ENCODE measurements at places on chromosomes 5 and 9.

DNA sequence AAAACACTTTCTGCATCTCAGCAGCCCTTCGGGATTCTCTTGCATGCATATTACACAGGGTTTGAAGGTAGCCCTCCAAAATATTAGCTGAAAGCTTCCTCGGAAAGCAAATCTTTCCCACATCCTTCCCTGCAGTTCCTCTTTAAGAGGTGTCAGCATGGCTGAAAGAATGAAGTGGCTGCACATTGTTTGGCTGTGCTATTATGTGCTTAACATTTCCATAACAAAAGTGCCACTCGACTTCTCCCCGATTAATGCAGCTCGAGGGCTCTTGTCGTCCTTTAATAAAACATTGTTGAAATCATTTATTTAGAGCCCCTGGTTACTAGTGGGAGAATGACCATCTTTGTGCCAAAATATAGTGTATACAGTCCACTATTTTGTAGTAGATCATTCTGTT is 6.5 kb downstream of the GAS1 start:
- DNase-seq: peak; percentile 35

GRCh38 chr9:132235894-132236661 is 74.2 kb downstream of the NTNG2 start:
- peak; percentile 89 for DNase-seq

- DNase-seq: peak; percentile 28
These were observed 37.8 kb downstream of the EBF1 start for GRCh38 chr5:159061834-159062474.

- no peak for DNase-seq
These were observed 96.8 kb upstream of the GNA14 start for GRCh38 chr9:77744841-77745430.

- peak; percentile 27 for DNase-seq
These were observed 1045.6 kb upstream of the WWC1 start for GRCh38 chr5:167245868-167246267.

GRCh38 chr9:132858751-132859150 is 19.3 kb downstream of the AK8 start:
- DNase-seq: no peak

GRCh38 chr5:17269201-17269600 is 51.8 kb downstream of the BASP1 start:
- DNase-seq: no peak

DNA sequence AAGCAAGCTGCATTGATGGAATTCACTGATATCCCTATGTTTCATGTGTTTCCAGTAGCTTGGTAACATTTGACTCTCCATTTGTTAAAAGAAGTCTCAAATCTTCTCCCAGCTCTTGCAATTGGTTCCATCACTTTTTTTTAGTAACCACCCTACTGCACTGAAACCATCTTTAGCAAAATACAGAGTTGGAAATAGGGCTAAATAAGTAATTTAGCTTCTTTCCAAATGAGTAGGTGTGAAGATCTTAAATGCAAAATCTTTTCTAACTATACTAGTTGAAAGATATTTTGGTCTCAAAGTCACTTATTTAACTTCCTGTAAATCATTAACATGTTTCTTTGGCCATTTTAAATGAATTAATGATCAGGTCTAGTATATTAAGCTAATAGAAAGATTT is 138.1 kb downstream of the DIRAS2 start:
- no peak for DNase-seq

DNA sequence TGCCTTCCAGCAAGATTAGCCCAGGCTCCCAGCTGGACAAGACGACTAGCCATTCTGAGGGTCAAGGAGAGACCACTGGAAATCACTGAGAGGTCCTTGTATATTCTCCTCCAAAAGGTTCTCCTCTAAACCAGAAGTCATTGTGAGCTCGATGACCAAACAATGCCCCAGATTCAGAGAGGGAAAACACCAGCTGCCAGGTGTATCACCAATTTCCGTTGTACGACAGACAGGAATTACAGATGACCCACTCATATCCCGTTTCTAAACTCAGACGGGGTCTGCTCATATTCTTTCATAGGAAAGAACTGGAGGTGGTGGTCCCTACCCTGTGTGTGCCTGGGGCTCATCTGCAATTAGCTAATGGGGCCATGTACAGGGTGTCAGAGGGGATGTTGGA is 14.2 kb downstream of the FAXDC2 start:
- no peak for DNase-seq

DNA sequence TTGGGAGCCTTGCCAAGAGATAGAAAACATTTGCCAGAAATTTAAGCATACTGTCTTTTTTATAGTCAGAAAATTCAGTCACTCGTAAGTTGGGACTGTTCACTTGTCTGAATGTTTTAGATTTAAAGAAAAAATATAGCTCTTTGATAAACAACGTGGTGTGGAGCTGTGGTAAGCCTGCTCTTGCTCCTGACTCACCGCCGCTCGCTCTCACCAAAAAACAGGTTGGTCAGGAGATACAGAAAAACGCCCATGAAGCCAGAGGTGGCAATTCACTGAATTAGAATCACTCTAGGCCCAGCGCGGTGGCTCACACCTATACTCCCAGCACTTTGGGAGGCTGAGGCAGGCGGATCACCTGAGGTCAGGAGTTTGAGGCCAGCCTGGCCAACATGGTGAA is 6.2 kb downstream of the LNPEP start:
- no peak for DNase-seq

- no peak for DNase-seq
These were observed 505.3 kb upstream of the ZNF608 start for GRCh38 chr5:125251703-125252102.

GRCh38 chr5:6468104-6468503 is 19.4 kb downstream of the UBE2QL1 start:
- peak; percentile 34 for DNase-seq

Data from iPS-NIHi11 (cell line).